ENCODE measurements at places on chromosomes 5 and 9.

- no peak for DNase-seq
Measured at GRCh38 chr5:1777281-1778137, 22.1 kb downstream of the MRPL36 start.

- DNase-seq: no peak
Measured at GRCh38 chr5:74141053-74141452, 499.5 kb downstream of the ENC1 start.

DNA sequence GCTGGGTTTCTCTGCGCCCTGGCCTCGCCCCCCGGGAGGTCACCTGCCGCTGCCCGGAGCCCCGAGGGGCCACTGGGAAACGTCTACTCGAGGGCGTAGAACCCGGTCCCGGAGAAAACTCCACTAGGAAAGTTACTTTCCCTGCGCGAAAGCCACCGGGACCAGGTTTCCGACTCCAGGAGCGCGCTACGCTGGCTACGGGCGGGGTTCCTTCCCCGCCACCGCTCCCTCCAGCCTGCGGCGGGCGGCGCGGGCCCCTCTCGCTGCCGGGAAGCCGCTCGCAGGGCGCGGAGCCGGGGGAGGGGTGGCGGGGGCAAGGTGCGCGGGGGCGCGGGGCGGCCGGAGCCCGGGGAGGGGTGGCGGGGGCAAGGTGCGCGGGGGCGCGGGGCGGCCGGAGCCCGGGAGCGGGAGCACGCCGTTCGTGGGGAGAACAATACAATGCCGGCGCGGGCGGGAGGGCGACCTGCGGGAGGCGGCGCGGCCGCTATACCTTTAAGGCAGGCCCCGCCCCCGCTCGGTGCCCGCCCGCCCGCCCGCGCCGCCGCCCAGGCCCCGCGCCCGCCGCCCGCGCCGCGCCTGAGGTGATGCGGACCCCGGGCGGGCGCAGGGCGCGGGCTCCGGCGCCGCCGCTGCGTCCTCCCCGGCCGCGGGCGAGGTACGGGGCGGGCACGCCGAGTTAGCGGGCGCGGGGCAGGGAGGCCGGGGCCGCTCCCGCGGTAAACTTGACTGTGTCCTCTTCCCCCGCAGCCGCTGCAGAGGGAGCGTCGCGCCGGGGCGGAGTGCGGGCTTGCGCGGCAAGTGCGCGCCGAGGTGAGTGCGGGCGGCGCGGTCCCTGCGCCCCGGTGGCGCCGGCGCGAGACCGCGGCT lies 278.1 kb downstream of the AOPEP start:
- no peak for DNase-seq

DNA sequence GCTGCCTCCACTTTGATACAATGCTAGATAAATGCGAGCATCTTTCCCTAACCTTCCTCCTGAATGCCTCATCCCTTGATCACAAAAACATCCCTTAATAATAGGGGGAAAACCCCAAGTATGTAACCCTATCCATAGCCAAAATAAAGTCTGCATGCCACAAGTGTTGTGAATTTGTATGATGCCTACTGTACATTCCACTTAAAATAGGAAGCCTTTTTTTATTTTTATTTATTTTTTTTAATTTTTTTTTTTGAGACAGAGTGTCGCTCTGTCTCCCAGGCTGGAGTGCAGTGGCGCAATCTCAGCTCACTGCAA lies 207.0 kb downstream of the AOPEP start:
- no peak for DNase-seq

DNA sequence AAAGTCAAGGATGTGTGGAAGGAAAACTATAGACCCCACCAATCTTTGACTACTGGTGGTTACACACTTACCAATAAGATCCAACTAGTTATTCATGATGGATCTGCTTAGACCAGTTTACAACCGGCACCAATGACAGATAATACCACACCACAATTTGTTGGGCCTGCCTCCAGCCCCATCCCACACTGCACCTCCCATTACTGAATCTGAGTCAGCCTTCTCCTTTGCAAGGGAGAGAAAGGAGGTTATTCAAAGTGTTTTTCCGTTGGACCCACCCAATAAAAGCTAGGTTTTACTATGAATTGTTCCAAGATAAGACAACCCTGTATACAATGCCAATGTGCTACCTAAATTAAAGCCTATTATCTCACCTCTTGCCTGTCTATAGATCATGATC lies 453.5 kb downstream of the MTRR start:
- DNase-seq: no peak

DNA sequence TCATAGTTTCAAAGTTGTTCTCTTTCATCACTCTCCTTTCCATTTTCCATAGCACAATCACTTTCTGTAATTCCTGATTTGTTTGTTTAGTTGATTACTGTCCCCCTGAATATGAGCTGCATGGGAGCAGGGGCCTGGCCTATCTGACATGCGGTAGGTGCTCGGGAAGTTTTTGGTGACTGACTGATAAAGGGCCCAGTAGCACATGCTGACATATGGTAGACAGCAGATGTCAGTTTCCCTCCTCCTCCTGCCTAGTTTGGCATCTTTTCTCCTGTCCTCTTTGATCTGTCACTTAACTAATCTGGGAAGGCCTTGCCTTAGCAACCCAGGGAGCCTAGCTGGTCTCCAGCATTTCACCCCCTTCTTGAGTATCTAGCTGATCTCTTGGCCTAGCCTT lies 14.4 kb downstream of the GALNT12 start:
- DNase-seq: no peak

DNA sequence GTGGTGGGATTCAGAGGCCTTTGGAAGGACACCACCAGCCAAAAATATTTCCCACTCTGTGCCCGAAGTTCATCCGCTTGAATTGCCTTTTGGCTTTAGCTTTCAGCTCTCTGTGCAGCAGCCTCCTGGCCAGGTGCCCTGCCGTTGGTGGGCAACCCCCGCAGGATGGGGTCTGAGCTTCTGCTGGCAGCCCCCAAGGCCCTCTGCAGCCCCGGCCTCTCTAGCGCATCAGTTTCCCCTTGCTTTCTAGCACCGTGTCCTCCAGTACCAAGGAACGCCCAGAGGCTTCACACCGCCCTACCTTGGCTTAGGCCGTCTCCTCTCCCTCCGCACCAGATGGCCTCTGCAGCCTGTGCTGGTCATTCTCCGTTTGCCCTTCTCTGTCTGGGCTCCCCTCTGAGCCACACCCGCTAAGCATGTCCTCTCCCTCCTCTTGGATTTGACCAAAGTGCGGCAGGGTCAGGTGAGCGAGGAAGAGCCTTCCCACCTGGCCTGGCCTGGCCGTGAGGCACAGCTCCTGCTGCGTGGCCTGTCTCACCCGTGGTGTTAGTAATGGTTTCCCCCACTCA lies 4.2 kb upstream of the TSC1 start:
- DNase-seq: no peak

All from stimulated activated CD4-positive, alpha-beta T cell treated with anti-CD3 and anti-CD28 coated beads, Interleukin-15, amount 100 ng/mL, for 1 hour (primary cell).